ENCODE measurements at places on chromosomes 13 and 19. TPM values are rescaled to one million over a fixed set of nuclear protein-coding genes. Genes with fewer than 3 reads are reported as not detected.

DNA sequence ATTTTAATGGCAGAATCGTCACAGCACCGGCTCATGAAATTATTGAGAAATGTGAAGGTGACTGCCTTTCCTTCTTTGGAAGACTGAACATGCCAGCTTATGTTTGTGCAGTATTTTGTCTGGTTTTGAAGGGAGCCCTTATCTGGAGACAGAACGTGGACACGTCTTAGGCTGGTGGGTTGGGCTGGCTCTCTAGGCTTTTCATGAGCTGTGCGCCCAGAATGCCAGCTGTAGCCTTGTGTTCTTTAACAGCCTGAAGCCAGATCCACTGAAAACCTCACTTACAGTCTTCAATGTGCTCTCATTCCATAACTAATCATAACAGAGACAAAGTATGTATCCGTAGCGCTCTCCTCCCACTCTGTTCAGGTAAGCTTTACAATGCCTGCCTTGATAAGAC is 184.4 kb upstream of the HTR2A start:
- no peak for DNase-seq

DNA sequence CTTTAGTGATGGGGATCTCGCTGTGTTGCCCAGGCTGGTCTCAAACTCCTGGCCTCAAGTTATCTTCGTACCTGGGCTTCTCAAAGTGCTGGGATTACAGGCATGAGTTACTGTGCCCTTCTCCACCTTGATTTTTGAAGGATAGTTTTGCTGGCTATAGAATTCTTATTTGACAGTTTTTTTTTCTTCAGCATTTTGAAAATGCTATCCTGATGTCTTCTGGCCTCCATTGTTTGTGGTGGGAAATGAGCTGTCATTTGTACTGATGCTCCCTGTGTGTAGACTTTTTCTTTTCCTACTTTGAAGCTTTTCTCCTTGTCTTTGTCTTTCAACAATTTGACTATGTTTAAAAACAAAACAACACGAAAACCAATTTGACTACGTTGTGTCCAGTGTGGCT is 54.2 kb downstream of the SIPA1L3 start:
- DNase-seq, result no peak

GRCh38 chr13:112956571-112957294 is 12.3 kb upstream of the MCF2L start:
- DNase-seq, result no peak

DNA sequence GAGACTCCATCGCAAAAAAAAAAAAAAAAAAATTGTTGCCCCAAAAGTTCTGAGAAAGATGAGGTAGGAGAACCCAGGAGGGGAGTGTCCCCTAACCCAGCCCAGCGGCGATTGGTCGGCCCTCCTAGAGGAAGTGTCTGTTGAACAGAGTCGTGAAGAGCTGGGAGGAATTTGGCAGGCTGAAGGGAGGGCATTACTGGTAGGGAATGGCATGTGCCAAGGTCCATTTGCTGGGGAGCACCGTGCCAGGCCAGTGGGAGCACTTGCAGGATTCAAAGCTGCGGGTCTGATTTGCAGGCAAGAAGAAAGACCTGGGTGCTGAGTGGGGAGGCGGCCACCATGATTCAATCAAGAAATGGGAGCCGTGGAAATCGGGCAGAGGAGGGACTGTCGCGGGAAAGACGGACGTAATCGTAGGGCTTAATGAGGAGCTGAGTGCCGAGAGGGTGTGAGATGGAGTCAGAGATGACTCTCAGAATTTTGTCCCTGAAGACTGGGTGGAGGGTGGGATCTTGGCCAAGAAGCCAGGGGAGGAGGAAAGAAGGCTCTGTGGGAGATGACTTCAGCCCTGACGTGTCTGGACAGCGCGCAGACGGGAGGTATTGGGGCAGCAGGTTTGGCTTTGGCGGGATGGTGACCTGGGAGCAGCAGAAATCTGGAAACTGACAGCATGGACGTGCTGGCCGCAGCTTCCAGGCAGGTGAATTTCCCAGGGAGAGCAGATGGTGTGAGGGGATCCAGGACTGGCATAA is 15.4 kb downstream of the CERS4 start:
- DNase-seq, result no peak

DNA sequence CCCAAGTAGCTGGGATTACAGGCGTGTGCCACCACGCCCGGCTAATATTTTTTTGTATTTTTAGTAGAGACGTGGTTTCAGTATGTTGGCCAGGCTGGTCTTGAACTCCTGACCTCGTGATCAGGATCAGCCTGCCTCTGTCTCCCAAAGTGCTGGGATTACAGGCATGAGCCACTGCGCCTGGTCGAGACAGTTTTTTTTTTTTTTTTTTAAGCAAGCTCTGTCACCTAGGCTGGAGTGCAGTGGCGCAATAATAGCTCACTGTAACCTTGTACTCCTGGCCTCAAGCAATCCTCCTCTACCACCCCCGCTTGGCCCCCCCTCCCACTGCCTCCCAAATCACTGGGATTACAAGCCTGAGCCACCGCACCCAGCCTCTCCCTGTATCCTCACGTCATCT is 6.4 kb upstream of the MAP2K7 start:
- no peak for DNase-seq

DNA sequence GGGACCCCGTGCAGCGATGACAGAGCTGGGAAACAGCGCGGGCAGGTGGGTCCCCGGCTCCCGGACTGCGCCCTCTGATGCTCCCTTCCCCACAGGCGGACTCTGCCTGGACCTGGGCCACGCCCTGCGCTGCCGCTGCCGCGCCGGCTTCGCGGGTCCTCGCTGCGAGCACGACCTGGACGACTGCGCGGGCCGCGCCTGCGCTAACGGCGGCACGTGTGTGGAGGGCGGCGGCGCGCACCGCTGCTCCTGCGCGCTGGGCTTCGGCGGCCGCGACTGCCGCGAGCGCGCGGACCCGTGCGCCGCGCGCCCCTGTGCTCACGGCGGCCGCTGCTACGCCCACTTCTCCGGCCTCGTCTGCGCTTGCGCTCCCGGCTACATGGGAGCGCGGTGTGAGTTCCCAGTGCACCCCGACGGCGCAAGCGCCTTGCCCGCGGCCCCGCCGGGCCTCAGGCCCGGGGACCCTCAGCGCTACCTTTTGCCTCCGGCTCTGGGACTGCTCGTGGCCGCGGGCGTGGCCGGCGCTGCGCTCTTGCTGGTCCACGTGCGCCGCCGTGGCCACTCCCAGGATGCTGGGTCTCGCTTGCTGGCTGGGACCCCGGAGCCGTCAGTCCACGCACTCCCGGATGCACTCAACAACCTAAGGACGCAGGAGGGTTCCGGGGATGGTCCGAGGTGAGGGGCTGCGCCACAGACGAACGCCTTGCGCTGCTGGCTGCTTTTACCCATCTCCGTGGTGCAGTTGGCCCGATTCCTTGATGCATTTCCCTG is 7.8 kb upstream of the SELENOV start:
- DNase-seq, result peak; percentile 61

DNA sequence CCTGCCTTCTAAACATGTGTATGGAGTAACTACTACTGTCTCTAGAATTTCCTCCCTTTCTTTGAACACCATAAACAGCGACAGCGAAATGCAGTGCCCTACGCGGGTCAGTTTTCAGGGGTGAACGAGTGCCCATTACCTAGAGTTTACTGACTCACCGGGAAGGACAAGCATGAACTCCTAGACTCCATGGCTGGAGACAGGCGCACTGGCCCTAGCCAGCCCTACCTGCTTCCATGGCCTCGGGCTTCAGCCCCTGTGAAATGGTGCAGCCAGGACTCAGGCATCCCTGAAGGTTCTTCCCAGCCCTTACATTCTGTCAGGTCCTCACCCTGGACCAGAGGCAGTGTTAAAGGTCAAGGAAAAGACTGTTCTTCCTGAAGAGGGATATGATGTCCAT is 8.5 kb downstream of the RANBP3 start:
- no peak for DNase-seq

GRCh38 chr19:39568604-39569003 is 28.6 kb upstream of the EID2 start:
- no peak for DNase-seq

- DNase-seq, result no peak
These were observed 13.7 kb downstream of the PPFIA3 start for GRCh38 chr19:49132974-49133609.

DNA sequence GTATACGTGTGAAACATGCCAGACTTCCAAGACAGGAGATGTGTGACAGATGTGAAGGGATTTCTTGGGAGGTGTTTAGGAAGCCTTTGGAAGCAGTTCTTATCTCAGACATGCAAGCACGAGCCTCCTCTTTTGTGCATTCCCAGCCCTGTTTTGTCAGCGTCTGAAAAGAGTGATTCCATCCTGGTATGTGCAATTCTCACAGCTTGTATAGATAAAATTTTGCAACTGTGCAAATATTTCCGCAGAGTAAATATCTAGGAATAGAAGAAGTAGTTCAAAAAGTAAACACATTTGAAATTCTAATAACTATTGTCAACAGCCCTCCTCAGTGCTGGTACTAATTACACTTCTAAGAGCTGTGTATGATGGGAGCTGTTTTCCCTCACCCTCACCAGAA is 72.3 kb upstream of the C1QTNF9B start:
- DNase-seq, result no peak

DNA sequence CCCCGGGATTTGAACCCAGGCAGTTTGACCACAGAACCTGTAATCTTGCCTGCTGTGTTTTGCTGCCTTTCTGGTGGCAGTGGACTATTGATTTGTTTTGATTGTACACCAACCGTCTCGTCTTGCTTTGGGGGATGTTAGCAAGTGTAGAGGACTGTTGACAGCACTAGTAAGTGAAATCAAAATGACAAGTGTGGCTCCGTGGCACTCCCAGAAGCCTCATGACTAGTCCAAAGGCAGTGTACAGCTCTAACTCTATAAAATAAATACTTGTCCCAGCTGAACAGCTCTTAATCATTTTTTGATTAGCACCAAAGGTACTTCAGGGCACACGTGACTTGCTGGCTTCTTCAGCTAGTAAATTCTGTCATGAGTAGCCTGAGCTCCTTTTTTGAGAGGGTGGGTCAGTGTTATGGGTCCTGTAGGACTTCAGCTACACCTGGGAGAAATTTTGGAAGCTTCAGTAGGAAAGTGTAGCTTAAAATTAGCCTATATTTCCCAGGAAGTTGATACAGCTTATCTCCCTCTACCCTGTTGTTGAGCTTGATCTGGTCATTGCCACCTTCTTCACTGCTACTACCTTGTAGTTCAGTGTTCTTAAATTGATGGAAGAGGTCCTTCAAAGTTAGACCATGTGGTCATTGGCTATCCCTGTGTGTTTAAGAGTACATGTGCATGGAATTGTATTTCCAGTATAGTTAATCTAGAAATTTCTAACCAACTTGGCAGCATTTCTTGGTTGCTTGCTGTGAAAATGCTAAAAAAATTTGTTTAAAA is 15.1 kb downstream of the TM9SF2 start:
- no peak for DNase-seq

DNA sequence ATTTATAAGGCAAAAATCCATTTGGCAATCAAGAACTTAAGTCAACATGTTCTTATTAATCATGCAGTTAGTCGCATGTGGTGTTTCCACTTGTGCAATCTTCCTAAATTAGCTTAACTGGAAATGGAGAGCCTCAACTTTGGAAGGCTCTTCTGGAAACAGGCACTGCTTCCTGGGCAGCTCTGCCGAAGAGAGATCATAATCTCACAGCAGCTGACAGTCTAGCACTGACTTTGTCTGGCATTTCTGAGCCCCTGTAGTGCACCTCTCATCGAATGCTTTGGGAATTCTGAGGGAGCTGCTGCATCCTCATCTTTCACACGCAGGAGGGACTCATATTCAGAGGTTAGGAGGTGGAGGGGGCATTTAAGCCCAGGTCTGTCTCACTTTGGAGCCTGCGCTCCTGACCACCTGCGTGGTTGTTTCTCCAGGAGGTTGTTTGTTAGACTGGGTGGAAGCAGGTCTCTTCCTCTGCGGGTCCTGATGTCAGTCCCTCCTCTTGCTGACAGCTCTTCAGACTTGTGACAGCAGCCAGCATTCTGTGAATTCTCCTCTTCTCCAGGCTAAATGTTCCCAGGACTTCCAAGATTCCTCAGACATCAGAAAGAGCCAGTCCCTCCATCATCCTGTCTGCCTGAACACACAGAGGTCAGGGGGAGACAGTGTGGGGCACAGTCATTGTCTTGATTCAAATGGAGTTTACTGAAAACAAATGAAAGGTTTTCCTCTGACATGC is 100.4 kb upstream of the GJB6 start:
- DNase-seq, result no peak

GRCh38 chr13:100275746-100276145 is 186.9 kb downstream of the PCCA start:
- no peak for DNase-seq

DNA sequence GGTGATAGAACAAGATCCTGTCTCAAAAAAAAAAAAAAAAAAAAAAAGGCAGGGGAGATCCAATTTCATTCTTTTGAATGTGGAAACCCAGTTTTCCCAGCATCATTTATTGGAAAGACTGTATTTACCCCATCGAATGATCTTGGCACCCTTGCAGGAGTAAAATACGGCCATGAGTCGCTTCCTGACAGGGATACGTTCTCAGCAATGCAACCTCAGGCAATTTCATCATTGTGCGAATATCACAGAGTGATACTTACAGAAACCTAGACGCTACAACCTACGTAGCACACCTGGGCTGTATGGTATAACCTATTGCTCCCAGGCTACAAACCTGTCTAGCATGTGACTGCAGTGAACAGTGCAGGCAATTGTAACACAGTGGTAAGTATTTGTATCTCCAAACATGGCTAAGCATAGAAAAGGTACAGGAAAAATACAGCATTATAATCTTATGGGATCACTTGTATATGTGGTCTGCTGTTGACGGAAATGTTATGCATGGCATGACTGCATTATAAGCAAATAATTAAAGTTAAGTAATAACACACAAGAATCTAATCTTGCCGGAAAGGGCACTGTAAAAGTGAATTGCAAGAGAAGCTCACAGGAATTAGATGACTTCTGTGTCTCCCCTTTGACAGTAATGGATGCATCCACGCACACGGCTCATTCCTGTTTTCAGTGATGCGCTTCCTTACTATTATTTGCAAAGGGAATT is 24.1 kb downstream of the RFX2 start:
- no peak for DNase-seq

DNA sequence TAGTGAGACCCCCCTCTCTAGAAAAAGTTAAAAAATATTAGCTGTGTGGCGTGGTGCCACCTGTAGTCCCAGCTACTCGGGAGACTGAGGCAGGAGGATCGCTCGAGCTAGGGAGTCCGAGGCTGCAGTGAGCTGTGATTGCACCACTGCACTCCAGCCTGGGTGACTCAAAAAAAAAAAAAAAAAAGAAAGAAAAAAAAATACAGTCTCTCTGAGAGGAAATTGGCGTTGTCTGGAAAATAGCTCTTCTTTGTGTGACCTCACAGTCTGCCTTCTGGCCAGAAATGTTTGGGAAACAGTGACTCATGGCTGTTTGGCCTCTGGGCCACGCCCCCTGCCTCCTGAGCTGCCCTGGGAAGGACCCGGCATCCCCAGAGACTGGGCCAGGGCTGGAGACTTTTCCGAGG is 10.7 kb downstream of the MARCHF2 start:
- DNase-seq, result no peak

DNA sequence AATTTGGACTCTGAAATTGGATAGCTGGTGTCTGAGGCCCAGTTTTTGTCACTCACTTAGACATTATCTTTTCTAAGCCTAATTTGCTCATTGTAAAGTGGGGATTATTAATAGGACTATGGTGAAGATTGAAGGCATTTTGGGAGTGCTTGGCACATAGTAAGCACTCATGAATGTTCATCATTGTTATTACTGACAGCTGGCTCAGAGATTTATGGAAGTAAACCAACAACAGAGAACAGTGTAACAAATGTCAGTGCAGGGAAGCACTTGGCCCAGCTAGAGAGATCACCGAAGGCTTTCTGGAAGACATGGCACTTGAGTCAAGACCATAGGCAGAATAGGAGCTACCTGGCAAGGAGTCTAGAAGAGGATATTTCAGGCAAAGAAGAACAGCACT is 92.3 kb downstream of the RFC3 start:
- DNase-seq, result no peak

Gene SLC25A41
- 0.33 TPM for polyA plus RNA-seq

Gene NLRP9
- polyA plus RNA-seq, result 0.05 TPM

Gene INSR
- polyA plus RNA-seq, result 23.1 TPM

Gene HOMER3
- 53.2 TPM for polyA plus RNA-seq

Gene SLC7A10
- polyA plus RNA-seq, result 0.54 TPM

Measured in right renal pelvis (tissue), 4 donors.